ENCODE measurements at places on chromosomes 4 and X.

GRCh38 chr4:164572877-164573279, 181.1 kb upstream of the SMIM31 start:
- no peak for DNase-seq

- no peak for DNase-seq
Measured at GRCh38 chrX:87901060-87901459, 383.5 kb downstream of the KLHL4 start.

DNA sequence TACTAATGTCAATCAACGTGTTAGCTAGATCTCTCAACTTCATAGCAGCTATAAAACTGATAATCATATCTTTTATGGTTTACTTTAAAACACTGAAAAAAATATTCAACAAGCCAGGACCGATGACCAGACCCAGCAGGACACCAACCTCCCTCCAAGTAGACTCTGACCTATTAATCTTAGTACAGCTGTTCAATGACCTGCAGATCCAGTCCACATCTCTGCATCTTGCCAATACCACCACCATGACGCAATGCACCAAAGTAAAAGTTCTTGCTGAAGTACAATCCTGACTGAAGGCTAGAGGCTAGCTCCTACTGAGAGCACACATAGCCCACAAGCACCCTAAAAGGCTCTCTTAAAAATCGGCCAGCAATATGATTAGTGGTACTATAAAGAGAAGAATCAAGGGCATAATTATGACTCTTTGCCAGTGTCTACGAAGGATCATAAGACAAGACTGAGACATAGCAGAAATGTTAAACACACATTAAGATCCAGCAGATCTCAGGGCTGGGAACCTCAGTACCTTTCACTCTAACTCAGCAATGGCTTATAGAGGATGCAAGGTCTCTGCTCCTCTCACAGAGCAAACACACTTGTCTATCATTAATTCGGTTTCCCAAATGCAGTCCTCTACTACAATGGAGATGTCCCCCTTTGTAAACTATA, 7.6 kb downstream of the MED14 start:
- no peak for DNase-seq

DNA sequence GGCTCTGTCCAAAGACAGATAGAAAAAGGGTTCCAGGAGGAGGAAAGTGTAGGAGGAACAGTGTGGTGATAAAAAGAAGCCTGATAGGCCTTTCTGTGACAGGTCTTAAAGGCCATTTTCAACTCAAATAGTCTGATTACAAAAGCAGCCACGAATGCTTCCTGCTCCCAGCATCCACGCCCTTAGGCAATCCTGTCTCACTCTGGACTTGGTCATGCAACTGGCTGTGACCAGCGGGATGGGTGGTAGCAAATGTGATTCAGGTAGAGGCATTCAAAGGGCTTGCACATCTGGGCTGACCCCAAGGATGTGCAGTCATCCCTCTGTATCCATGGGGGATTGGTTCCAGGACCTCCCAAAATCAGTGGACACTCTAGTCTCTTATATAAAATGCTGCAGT, 14.4 kb upstream of the SEPSECS start:
- no peak for DNase-seq

DNA sequence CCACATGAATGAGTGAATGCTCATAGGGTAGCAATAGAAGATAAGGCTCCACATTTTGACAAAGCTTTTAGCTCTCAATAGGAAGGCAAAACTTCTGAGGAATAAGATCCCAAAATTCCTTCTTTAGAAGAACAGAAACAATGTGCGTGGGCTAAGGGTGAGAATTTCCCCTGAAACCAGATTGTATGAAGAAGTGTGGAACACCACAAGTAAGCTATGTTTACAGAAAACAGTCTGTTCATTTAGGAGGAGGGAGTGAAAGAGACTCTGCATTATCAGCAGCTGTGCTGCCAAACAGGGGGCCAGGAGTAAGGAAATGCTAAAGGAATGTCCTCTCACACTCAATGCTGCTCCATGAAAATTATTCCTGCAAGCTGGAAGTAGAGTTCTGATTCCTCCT, 851.6 kb downstream of the CENPC start:
- DNase-seq, result no peak

DNA sequence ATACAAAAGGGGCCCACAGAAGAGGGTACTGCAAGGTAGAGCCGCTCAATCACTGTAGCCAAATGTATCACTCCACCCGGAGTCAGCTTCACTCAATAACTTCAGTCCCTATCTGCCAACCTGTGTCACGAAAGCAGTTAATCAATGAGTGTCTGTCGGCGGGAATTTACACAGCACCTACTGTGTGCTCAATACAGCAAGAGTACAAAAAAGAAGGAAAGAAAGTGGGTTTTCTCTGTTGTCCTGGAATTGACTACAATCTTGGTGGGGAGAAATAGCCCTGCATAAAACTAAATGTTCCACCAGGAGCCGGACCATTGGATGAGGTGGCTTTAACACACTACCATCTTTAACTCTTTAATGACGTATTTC, 780 bp upstream of the NKRF start:
- no peak for DNase-seq

Measured in CD4-positive, alpha-beta T cell treated with Interleukin-15 for 4 hours (primary cell).